ENCODE measurements at places on chromosomes 11 and 22.

GRCh38 chr11:133078591-133079404 is 453.5 kb downstream of the OPCML start:
- DNase-seq = no peak

- no peak for DNase-seq
These were observed 123.6 kb downstream of the MN1 start for GRCh38 chr22:27677905-27678458.

DNA sequence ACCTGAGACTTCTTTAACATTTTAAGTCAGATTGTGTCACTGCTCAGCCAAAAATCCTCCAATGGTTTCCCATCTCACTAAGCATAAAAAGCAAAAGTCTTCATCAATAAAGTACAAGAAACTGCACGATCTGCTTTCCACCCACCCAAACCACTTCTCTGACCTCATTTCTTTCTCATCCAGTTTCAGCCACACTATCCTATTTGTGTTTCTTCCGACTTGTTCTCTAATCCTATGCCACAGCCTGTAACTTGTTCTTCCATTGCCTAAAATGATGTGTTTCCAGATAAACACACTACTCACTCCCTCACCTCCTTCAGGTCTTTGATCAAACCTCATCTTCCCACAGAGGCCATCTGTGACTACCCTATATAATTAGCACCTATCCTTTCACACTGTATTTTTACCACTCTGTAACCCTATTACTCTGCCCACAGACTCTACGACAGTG is 28.4 kb downstream of the ARHGAP32 start:
- DNase-seq = no peak

DNA sequence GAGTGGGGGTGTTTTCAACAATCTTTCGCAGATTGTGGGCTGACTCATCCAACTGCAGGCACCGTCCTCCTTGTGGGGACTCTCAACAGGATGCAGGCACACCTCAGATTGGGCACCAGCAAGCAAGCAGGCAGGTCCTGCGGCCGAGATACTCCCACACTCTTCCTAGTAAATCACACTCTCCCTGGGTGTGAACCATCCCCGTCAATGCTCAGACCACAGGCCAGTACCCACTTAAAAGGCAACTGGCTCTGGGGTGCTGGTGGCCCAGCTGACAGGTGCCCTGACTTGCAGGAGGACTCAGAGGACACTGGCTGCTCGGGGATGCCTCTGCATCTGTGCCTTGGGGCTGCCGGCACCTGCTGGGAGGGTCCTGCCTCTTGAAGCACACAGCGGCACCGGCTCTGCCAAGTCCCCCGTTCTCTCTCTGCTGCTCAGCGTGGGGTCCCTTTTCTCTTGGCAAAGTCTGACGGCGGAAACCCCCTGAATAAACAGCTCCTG is 282.5 kb downstream of the CTTN start:
- DNase-seq = no peak

DNA sequence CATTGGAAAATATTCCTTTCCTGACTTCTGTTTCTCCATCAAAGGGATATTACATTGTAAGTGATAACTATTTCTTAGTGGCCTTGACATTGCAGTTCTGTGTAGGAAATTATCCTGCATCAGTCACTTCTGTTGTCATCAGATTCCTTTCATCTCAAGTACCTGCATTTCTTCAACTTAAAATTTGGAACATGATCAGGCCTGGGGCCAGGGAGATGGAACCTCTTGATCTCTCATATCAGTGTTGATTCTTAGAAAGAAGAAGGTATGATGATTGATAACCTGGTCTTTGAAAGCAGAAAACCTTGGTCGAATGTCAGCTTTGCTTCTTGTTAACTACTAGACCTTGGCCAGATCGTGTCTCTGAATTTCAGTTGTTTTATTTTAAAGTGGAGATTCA is 93.6 kb downstream of the NAV2 start:
- no peak for DNase-seq

DNA sequence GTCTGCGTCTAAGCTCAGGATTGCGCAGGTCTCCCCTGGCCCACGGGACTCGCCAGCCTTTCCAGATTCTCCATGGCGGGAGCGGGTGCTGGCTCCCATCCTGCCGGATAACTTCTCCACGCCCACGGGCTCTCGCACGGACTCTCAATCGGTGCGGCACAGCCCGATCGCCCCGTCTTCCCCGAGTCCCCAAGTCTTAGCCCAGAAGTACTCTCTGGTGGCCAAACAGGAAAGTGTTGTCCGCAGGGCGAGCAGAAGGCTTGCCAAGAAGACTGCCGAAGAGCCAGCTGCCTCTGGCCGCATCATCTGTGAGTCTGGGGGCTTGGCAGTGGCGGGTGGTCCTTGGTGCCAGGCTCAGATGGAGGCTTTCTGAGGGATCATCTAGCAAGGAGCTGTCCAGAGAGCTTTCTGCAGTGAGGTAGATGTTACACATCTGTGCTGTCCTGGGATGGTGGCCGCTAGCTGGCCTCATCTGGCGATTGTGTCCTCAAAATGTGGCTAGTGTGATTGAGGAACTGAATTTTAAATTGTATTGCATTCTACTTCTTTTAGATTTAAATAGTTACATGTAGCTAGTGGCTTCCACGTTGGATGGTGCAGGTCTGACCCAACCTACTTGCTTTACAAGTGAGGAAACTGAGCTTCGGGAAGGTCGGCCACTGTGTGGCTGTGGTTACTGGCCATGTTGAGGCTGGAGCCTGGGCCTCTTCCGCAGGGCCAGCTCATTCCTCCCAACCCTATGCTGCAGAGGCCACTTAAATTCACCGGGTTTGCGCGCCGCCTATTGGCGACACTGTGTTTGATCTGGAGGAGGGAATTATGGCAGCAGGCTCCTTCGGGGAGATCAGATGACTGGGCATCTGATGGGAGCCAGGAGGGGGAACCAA is 6.7 kb downstream of the INCENP start:
- no peak for DNase-seq

- no peak for DNase-seq
These were observed 22.1 kb downstream of the PRDM11 start for GRCh38 chr11:45168366-45169130.

GRCh38 chr22:17824457-17824856 is 50.2 kb upstream of the BID start:
- no peak for DNase-seq

GRCh38 chr11:5847711-5848110 is 6.0 kb upstream of the OR52E6 start:
- no peak for DNase-seq

GRCh38 chr11:60854140-60854846 is 1.5 kb downstream of the PTGDR2 start:
- DNase-seq = no peak

- no peak for DNase-seq
These were observed 155.4 kb downstream of the NELL1 start for GRCh38 chr11:20824773-20825172.

- no peak for DNase-seq
These were observed 52.5 kb upstream of the SUSD2 start for GRCh38 chr22:24128631-24129262.

- no peak for DNase-seq
These were observed 61.1 kb downstream of the ZBTB16 start for GRCh38 chr11:114120606-114121005.

DNA sequence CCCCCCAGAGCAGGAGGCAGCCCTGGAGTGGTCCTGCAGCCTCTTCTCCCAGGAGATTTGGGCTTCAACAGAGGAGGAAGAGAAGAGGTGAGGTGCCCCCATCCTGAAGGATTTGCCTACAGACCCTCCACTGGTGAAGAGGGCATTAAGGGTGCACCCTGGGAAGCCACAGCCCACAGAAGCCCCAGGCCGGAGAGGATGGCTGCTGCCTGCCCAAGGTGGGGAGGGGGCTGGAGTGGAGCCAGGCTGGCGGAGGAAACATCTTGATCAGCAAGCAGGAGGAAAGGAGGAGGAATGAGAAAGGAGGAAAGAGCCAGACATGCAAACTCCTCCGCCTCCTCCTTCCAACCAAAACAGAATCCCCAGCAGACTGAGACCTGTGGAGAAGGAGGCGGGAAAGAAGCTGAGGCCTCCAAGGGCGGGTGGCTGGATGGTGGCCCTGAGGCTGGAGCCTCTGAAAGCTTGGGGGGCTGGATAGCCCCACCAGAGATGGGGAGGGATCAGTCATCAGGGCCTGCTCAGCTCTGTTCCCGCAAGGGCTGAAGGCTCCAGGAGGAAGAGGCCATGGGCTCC is 31.3 kb downstream of the ARRB1 start:
- DNase-seq = no peak

- no peak for DNase-seq
These were observed 8.1 kb upstream of the RNH1 start for GRCh38 chr11:515131-515530.

DNA sequence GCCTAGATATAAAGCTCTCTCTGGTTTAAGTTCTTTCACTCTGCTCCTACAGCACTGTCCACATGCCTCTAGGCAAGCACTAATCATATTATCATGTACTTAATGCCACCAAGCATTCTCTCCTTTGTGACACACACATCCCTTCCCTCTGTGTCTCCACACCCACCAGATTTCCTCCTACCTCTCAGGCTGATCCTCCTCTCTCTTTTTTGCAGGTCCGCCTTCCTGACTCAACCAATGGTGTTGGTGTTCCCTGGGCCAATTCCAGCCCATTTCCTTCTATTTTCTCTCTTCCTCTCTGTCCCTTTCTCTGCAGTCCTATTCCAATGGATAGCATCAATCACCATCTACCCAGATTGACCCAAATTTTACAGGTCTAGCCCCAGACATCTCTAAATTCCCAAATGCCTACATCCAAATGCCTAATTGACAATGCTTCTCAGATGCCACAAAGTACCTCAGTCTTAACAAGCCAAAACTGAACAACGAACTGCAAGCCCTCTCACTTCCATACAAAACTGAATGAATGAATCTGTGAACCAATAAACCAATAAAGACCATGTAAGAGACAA is 504 bp upstream of the ZNF215 start:
- DNase-seq = no peak

GRCh38 chr11:133563505-133564025 is 31.3 kb upstream of the OPCML start:
- no peak for DNase-seq

- DNase-seq = no peak
These were observed 148.3 kb upstream of the POU2AF2 start for GRCh38 chr11:111097191-111097590.

DNA sequence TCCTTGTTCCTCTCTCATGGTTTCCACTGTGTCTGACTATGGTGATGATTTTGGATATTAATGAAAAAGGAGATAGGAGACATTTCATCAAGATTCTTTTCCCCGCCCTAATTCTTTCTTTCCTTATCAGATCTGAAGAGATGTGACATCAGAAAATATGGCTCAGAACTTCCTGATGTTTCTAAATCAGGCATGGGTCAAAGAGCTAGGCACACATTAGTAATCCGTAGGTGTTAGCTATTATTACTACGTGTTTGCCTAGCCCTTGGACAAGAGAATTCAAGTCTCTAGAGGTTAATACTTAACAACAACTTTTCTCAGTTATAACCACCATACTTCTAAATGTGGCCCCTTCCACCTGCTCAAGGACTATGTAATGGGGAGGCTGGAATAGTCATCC is 5.8 kb downstream of the JOSD1 start:
- DNase-seq = no peak

DNA sequence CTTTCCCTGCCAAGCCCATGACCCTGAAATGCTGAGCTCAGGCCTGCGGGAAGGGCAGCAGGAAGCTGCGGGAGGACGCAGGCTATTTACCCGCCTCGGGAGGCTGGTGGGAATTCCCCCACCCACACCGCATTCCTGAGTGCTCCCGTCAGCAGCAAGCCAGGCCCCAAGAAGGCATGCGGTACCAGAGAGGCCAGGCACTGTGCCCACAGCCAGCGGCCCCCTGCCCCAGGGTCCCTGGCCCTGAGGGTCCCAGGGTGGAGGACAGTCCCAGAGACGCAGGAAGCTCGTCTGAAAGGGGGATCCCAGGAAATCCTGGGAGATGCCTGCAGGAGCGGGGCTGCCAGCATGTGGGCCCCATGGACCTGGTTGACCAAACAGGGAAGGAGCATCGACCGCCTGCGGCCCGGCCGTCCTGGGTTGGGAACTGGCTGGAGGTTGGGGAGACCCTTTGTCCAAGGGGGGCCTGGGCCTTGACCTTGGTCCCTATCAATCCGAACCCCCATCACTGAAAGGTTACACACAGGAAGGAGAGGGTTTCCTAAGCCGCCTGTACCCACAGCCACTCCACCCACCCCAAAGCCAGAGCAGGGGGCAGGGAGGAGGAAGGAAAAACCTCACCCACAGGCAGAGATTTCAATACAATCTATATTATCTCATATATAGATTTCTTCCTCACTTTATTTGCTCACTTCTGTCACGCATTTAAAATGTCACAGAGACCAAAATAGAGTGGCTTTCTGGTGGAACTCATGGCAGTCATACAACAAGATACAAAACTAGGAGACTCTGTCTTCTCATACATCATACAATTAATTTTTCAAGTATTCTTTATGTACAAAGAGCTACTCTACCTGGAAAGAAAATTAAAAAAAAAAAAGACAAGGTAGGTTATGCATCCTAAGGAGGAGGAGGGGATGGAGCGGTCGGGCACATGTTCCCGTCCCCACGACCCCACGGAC is 17.1 kb downstream of the MAFF start:
- DNase-seq = peak; percentile 16

- no peak for DNase-seq
These were observed 294.6 kb downstream of the BUD13 start for GRCh38 chr11:116478205-116478604.

GRCh38 chr22:41576877-41577276 is 12.8 kb downstream of the PMM1 start:
- no peak for DNase-seq

DNA sequence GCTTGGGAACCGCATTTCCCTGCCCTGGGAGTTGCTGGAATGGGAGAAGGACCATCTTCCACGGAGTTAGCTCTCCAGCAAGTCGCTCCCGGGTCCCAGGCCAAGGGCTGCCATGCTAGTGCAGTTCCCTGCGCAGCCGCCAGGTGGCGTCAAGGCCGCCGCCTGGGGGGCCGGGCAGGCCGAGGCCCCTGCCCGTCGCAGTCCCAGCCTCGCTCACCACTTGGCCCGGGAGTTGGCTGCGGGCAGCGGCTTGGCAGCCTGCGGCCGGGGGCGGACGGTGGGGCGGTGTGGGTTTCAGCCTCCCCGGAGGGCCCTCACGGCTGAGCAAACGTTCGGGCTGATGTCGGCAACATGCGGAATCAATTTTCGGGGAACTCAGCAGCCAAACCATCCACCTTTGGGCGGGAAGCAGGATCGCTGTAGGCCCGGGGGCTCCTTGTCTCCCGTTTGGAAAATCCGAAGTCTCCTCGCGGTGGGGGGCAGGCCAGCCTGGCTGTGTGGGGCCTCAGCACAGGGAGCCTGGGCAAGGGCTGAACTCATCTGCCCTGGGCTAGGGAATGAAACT is 415.1 kb downstream of the SOX6 start:
- DNase-seq = no peak

DNA sequence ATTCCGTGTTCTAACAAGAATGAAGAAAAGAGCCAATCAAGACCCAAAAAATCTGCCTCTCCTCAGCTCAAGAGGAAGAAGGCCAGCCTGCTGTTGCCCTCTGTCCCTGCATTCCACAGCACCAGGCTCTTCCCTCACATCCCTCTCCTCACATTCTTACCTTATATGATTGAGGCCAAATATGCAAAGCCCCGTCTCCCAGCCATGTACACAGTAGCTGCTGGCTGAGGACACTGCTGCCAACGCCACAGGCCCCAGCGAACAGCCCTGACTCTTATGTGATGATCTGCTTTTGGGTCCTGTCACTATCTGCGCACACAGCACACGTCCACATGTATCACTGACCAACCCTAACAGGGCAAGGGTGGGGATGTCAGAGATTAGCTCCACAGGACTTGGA is 60.2 kb downstream of the MICAL3 start:
- no peak for DNase-seq
